ENCODE measurements at places on chromosomes 4 and X. TPM values are rescaled to one million over a fixed set of nuclear protein-coding genes. Genes with fewer than 3 reads are reported as not detected.

DNA sequence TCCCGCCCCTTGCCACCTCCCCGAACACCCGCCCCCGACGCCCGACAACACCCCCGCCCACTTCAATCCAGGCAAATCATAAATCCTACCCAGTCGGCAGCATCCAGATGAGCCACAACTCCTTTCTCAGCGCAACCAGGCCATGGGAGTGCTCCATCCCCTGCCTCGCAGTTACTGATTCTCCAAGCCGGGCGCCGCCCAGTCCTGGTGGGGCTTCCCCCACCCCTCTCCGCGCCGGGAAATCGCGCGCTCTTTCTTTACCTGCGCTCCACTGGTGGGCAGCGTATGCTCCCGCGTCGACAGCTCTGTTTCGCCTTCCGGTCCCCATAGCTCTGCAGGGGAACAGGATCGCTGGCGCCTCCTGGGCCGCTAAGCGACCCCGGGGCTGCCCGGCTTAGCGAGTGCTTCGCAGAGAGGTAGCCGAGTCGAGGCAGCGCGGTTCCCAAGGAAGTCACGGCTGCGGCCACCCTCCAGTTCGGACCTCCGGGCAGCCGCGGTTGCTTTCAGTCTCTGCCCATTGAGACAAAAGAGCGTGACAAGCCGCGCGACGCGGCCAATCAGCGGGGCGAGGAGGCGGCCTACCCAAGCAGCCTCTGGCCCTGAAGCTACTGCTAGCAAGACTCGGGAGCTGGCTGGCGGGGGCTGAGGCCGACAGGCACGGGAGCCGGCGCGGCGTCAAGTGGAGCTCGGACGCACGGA, 43.7 kb upstream of the TMSB15B start:
- H3K27me3 ChIP-seq: no peaks in the 10 kb centered on the region
- DNase-seq: peak; percentile 83
- H3K4me1 ChIP-seq: no peaks in the 10 kb centered on the region
- H3K4me3 ChIP-seq: peak overlapping the region; percentile 66
- H3K36me3 ChIP-seq: no peaks in the 10 kb centered on the region
- peak overlapping the region; percentile 22 for H3K27ac ChIP-seq

- H3K4me1 ChIP-seq: peaks cover 5% of the 10 kb centered on the region
- H3K27ac ChIP-seq: no peak overlapping the region
- H3K27me3 ChIP-seq: no peaks in the 10 kb centered on the region
Measured at GRCh38 chrX:39857780-39858179, 240.0 kb downstream of the BCOR start.

RENBP gene
- 22.9 TPM for total RNA-seq

DNA sequence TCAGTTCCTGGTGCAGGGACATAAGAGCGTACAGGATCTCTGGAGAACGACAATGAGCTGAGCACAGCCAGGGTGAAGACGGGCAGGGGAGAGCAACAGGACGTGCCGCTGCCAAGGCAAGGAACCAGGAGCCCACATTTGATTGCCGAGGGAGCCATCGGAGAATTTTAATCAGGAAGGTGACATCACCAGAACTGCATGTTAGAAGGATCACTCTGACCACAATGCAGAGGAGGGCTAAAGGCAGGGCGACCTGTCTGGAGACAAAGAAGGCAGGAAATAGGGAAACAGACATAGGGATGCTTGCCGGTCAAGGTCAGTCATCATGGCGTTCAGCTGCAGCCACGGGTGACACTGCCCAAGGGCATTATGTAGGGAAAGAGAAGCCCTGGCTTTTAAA, 81.4 kb downstream of the RBM47 start:
- H3K36me3 ChIP-seq: no peaks in the 10 kb centered on the region
- DNase-seq: no peak
- H3K4me3 ChIP-seq: no peak overlapping the region
- H3K27me3 ChIP-seq: no peaks in the 10 kb centered on the region
- peaks cover 21% of the 10 kb centered on the region for H3K4me1 ChIP-seq
- peak overlapping the region; percentile 89 for H3K27ac ChIP-seq

DNA sequence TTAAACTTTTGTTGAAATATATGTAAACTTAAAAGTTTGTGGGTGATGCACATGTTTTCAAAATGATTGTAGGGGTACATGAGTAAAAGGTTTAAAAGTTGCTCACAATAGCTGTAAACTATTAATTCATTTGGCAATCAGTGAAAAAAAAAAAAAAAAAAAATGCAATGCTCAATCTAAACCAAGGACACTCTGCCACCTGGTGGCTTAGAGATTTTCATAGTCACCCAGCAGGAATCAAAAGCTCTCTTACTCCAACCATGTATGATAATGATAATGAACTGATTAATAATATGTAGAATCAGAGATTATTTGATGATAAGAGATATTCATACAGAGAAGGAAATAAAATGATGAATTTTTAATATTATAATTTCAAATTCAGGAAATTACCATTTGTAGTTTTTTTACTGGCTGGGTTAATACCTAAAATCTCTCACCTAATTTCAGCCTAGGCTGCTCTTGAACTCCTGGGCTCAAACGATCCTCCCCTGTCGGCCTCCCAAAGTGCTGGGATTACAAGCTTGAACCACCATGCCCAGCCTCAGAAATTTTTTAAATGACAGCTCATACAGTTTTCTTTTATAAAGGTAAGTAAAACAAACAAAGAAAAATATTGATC, 46.9 kb upstream of the SLC25A4 start:
- no peak for DNase-seq
- H3K4me1 ChIP-seq: no peaks in the 10 kb centered on the region
- no peaks in the 10 kb centered on the region for H3K36me3 ChIP-seq
- no peak overlapping the region for H3K4me3 ChIP-seq
- H3K27ac ChIP-seq: no peak overlapping the region

- DNase-seq: no peak
- H3K36me3 ChIP-seq: no peaks in the 10 kb centered on the region
- H3K4me3 ChIP-seq: no peak overlapping the region
- H3K4me1 ChIP-seq: no peaks in the 10 kb centered on the region
Measured at GRCh38 chrX:40855932-40856515, 120.7 kb upstream of the MED14 start.

BTC gene
- 6.0 TPM for total RNA-seq

GRCh38 chr4:89509708-89510281, 202.2 kb upstream of the GPRIN3 start:
- H3K27ac ChIP-seq: no peak overlapping the region
- H3K4me3 ChIP-seq: no peak overlapping the region
- DNase-seq: no peak
- H3K4me1 ChIP-seq: no peaks in the 10 kb centered on the region

MAGEA9B gene
- total RNA-seq: not detected

DNA sequence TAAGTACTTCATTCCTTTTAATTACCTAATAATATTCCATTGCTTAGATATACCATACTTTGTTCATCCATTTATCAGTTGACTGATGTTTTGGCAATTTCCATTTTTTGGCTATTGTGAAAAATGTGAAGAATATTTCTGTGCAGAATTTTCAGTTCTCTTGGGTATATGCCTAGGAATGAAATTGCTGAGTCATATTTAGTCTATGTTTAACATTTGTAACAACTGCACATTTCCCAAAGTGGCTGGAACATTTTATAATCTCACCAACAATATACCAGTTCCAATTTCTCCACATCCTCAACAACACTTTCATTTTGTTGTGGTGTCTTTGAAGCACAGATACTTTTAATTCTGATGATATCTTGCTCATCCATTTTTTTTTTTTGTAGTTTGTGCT, 215.5 kb downstream of the PDGFC start:
- DNase-seq: no peak
- no peak overlapping the region for H3K4me3 ChIP-seq
- H3K27ac ChIP-seq: no peak overlapping the region
- H3K4me1 ChIP-seq: no peaks in the 10 kb centered on the region
- H3K27me3 ChIP-seq: no peaks in the 10 kb centered on the region

GRCh38 chr4:15131551-15131950, 129.3 kb downstream of the CPEB2 start:
- H3K27me3 ChIP-seq: no peaks in the 10 kb centered on the region
- no peak for DNase-seq
- H3K4me1 ChIP-seq: no peaks in the 10 kb centered on the region
- no peak overlapping the region for H3K27ac ChIP-seq

OPRPN gene
- not detected for total RNA-seq

UGT2B7 gene
- 161 TPM for total RNA-seq

- peak; percentile 75 for DNase-seq
- H3K4me1 ChIP-seq: peaks cover 15% of the 10 kb centered on the region
- no peaks in the 10 kb centered on the region for H3K27me3 ChIP-seq
- H3K4me3 ChIP-seq: peak overlapping the region; percentile 60
Measured at GRCh38 chr4:76831711-76832373, 66.1 kb downstream of the SOWAHB start.

C4orf51 gene
- total RNA-seq: not detected

STPG2 gene
- total RNA-seq: 1.1 TPM

- H3K4me1 ChIP-seq: no peaks in the 10 kb centered on the region
- no peak overlapping the region for H3K27ac ChIP-seq
- DNase-seq: no peak
- H3K4me3 ChIP-seq: no peak overlapping the region
- no peaks in the 10 kb centered on the region for H3K36me3 ChIP-seq
Measured at GRCh38 chr4:72546456-72546855, 22.6 kb downstream of the ADAMTS3 start.

DNA sequence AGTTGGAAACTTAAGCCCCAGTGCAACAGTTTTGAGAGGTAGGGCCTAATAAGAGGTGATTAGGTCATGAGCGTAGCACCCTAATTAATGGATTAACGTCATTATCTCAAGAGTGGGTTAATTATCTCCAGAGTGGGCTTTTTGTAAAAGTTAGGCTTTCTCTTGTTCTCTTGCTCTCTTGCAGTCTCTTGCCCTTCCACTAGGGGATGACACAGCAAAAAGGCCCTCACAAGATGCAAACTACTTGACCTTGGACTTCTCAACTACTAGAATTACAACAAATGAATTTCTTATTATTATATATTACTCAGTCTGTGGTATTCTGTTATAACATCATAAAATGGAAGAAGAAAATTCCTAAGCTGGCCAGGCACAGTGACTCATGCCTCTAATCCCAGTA, 22.1 kb upstream of the NDST3 start:
- no peaks in the 10 kb centered on the region for H3K27me3 ChIP-seq

- H3K27ac ChIP-seq: no peak overlapping the region
- no peaks in the 10 kb centered on the region for H3K36me3 ChIP-seq
- H3K4me3 ChIP-seq: no peak overlapping the region
- no peak for DNase-seq
Measured at GRCh38 chr4:156515295-156515694, 456.3 kb downstream of the PDGFC start.

DNA sequence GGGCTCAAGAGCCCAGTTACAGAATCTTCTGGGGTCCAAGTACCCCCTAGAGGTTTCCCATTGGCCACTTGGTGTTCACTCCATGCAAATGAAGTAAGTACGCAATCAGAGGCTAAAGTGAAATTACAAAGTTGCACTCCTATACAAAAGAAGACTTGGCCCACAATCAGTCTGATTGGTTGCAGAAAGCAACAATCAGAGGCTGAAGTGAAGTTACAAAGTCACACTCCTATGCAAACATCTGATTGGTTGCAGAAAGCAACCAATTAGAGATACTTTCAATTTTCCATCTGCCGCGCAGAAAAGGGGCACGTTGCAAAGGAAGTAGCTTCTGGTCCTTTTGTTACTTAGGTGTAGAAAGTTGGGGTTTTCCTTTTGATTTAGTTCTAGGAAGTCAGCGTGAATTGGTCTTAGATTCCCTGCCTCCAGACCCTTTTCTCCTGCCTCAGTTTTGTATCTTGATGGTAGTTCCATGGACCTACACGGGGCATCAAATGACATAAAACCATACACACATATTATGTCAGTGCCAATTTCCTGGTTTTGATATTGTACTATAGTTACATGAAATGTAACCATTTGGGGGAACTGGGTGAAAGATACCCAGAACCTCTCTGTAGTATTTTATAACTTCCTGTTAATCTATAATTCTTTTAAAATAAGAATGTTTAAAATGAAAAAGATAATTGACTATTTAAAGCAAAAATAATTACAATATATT, 12.4 kb upstream of the PIN4 start:
- H3K4me1 ChIP-seq: no peaks in the 10 kb centered on the region
- no peak for DNase-seq
- no peaks in the 10 kb centered on the region for H3K36me3 ChIP-seq
- no peak overlapping the region for H3K4me3 ChIP-seq
- no peak overlapping the region for H3K27ac ChIP-seq
- no peaks in the 10 kb centered on the region for H3K27me3 ChIP-seq

- DNase-seq: no peak
- H3K27me3 ChIP-seq: no peaks in the 10 kb centered on the region
- no peak overlapping the region for H3K4me3 ChIP-seq
- no peaks in the 10 kb centered on the region for H3K4me1 ChIP-seq
- no peak overlapping the region for H3K27ac ChIP-seq
Measured at GRCh38 chrX:69718102-69718501, 102.2 kb downstream of the EDA start.

DNA sequence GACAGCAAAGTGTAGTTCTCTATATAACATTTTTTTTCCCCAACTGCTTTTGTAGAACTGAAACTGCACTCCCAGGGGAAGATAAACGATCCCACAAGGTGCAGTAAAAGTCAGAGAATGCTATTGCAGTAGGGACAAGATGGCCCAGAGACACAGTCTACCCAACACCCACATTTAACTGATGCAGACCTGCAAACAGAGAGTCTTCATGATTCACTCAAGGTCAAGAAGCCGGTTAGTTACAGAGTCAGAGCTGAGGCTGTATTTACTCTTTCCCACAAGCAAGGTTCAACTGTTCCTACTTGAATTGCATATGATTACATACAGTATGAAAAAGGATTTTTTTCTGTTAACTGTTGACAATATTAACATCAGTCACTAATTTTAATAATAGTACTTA, 654.6 kb downstream of the IL1RAPL1 start:
- H3K27ac ChIP-seq: no peak overlapping the region
- no peaks in the 10 kb centered on the region for H3K27me3 ChIP-seq
- H3K36me3 ChIP-seq: no peaks in the 10 kb centered on the region
- DNase-seq: no peak
- H3K4me1 ChIP-seq: no peaks in the 10 kb centered on the region

DNA sequence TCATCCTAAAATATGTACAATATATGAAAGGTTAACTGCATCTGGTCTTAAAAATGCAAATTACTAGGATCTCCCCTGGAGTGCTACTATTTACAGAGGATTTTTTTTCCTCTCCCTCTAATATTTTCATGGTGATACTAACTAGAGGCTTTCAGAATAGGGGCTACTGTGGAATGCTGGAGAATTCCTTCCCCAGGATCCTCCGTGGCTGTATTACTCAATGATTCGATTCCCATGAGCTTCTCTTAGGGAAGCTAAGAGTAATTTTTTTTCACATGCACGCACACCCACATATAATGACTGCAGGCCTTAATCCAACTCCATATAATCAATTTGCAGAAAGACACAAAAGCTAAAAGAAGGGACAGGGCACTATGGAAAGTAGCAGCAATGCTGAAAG, 184.7 kb downstream of the ARHGAP6 start:
- H3K36me3 ChIP-seq: no peaks in the 10 kb centered on the region
- no peaks in the 10 kb centered on the region for H3K27me3 ChIP-seq
- no peak overlapping the region for H3K4me3 ChIP-seq
- no peak overlapping the region for H3K27ac ChIP-seq
- H3K4me1 ChIP-seq: no peaks in the 10 kb centered on the region

DNA sequence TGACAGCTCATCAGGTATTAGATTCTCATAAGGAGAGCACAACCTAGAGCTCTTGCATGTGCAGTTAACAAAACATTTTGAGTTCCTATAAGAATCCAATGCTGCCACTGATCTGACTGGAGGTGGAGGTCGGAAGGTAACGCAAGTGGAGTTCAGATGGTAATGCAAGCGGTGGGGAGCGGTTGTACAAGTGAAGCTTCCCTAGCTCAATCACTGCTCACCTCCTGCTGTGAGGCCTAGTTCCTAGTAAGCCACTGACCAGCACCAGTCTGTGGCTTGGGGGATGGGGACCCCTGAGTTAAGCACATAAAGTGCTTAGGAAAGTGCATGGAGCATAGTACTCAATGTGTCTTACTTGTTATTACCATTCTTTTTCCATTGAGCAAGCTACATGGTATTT, 983.2 kb upstream of the IGFBP7 start:
- no peaks in the 10 kb centered on the region for H3K4me1 ChIP-seq
- no peak overlapping the region for H3K4me3 ChIP-seq
- no peaks in the 10 kb centered on the region for H3K27me3 ChIP-seq
- no peak overlapping the region for H3K27ac ChIP-seq
- no peak for DNase-seq

Measured in kidney (tissue), 22 donors.